NCI-H524 treated with DMSO at 0.1 percent for 48 hours (cell line): ENCODE measurements at places on chromosomes 5 and 9.

- no peak for DNase-seq
These were observed 49.1 kb downstream of the SUSD1 start for GRCh38 chr9:112125951-112126388.

- DNase-seq: no peak
These were observed 47.6 kb downstream of the RGS3 start for GRCh38 chr9:113511047-113511521.

- peak; percentile 38 for DNase-seq
These were observed 150.8 kb downstream of the TTC39B start for GRCh38 chr9:15156241-15156640.

DNA sequence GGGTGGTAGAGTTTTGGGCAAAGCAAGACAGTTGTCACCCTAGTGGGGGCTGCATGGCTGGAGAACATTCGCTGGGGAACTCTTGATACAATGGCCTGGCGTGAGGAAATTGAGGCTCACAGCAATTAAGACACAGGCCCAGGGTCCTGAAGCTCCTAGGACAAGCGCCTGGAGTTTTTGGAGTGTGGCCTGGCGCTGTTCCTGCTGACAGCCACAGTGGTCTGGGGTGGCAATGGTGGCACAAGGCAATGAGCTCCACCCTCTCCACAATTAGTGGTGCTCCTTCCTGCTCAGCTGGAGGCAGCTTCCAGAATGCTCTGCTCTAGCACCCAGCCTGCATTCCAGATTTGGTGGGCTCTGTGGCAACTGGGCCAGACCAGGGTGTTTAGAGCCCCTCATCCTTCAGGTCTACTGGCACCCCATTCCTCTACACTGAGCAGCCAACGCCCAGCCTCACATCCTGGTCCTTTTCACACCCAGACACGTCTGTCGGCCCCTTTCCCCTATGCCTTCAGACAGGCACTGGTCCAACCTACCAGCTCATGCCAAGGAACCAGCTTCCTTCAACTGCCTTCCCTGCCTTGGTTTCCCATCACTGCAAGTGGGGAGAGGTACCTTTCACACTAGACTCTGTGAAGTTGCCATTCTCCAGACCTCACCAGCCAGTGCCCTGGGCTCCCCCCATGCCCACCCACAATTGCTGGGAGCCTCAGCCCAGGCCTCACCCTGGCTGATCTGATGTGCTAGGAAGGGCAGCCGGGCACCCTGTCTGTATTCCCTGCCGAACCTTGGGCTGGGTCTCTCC, 138.1 kb upstream of the COL5A1 start:
- no peak for DNase-seq

DNA sequence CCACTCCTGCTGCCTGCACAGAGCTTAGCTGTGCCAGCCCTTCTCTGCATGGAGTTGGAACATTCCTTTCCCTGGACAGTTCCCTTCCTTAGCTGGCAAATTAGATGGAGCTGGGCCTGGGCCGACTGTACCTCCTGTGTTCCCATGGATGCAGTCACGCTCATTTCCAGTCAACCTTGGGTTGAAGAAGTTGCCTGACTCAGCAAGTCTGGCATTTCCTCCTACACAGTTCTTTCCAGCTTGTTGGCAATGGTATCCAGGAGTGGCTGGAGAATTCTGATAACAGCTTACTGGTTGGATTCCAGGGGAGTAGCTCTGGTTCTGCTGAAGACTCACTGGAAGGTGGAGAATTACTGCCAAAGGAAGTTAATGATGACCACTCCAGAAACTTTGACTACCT, 9.2 kb upstream of the TAF1L start:
- no peak for DNase-seq

DNA sequence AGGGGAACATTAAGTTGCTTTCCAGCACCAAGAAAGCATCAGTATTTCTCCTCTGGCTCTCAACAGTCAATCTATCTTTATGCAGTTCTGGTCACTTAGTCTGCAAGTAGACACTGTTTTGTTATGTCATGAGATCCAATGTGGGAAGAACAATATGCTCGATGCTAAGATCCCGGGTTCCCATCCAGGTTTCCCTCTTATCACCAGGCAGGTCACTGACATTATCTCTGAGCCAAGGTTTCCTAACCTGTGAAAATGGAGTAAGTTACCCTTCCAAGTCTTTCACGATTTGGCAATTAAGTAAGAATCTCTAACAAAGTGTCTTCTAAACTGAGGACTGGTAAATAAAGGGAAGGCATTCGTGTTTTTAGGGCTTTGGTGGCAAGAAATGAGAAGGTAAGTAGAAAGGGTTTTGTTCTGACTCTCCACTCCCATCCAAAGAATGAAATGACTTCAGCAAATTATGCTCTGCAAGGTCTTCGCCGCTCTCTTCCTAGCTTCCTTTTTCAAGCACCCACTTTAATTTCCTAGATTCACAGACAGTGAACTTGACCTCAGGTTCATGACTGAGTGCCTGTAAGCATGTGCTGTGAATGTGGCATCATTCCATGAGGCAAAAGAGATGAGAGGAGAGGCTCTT, 86.4 kb downstream of the DCP2 start:
- no peak for DNase-seq

- no peak for DNase-seq
These were observed 12.0 kb upstream of the IFNA1 start for GRCh38 chr9:21428235-21428634.

DNA sequence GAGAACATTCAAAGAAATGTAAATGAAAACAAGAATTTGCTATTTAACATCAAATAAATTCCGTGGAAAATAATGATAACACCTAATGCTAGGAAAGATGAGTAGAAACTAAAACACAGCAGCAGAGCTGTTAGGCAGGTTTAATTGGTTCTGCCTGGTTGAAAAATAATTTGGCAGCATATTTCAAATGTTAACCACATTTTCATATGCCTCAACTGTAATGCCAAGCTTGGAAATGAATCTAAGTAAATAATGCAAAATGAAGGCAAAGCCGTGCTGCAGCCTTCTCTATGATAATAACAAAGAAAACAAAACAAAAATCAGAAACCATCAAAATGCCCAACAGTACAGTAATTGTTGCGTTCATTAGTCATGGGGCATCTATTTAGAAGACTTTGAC, 79.9 kb upstream of the MSX2 start:
- DNase-seq: no peak

DNA sequence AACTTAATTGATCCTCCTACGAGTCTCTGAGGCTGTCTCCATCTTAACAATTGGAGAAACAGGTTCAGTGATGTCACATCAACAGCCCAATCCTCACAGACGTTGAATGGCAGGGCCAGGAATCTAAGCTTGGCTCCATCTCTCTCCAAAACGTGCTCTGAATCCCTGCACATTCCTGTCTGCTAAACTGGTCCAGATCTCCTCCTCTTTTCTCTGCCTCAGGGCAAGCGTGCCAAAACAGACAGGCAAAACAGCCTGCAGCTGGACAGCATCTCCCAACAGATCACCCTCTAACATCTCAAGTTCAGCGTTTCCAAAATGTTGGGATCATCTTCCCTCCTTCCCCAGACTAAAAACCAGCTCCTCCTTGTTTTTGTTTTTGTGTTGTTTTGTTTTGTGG, 6.6 kb downstream of the FBP1 start:
- DNase-seq: no peak

DNA sequence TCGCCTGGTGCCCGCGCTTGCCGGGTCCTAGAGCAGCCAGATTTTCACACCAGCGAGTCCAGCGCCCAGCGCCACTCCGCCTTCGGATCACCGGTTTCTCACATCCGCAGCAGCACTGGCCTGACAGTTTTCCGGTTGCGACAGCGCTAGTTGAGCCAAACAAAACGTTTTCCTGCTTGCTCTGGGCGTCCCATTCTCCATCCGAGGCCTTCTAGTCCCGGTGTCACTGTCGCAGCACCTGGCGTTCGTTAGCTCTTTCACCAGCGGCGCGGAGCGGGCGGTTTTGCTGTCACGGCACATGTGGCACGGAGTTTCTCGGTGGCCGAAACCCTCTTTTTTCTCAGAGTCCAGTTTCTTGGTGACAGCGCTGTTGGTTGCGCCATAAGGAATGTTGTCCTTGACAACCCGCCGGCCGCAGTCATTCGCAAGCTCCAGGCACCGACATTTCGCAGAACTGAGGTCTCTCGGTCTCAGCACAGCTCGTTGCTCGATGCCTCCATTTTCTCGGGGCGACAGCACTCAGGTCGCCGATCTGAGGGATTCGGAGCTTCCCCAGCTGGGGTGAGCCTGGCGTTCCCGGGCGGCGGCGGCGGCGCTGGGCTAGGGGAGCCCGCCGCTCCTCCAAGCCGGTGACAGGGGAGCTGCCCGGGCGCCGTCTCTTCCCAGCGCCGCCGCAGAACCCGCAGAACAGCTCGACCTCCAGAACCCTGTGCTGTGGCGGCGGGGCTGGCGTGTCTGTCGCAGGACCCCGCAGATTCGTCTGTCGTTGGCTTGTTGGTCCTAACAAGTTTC, 47.8 kb downstream of the ANXA2R start:
- no peak for DNase-seq

DNA sequence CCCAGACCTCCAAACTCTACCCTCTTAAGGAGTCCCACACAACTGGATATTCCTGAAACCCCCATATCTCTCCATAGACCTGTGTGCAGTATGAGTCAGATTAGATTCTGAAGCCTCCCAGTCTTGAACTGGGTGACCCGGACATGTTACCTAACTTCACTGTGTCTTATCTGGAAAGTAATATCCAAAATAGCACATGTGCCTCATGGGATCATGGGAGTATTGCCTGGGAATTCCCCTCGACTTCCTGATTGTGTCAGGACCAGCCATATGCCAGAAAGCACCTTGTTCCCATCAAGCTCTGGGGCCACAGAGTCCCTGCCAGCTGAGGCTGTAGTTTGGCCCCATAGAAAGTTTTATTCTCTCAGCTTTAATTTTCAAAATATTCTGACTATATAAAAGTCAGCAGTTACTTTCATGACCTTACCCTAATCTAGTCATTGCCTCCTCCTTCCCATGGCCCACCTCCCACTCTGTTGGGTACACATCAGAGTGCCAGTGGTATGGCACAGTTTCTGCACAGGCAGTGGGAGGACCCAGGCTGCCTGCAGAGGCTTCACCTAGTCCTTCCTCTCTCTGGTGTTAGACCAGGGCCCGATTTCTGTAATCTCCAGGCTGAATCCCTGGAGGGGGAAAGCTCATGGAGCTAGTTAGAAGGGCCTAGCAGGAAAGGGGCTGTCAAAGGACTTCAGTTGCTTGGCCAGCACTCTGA, 19.5 kb upstream of the B4GALT1 start:
- no peak for DNase-seq

GRCh38 chr9:91837981-91838731, 111.9 kb downstream of the ROR2 start:
- DNase-seq: peak; percentile 47

- no peak for DNase-seq
These were observed 59.3 kb downstream of the SVEP1 start for GRCh38 chr9:110520120-110520701.

DNA sequence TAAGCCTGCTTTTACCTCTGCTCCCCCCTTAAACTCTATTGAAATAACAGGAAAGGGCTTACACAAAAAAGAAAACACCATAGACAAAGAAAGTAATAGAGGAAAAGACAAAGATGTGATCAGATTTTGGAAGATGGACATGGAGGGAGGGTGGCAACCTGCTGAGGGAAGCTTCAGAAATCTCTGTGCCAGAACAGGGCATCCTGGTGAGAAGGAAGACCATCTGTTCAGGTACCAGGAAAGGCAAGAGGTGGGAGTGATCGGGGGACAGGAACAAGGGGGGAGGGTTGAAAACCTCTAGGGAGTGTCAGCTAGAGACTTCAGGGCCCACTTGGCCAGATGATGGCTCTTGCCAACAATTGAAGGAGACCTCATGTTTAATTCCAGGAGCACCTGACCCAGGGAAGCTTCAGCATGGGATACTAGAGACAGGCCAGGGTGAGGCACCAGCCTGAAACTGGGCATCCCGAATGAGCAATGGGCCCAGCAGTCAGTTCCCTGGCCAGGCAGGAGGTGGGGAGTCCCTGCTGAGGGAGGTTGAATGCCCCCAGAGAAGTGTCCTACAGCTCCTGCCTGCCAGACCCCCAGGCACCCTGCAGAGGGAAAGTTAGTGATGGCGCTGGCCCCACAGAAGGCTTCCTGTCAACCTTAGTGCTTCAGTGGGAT, 8.2 kb downstream of the SQSTM1 start:
- no peak for DNase-seq

DNA sequence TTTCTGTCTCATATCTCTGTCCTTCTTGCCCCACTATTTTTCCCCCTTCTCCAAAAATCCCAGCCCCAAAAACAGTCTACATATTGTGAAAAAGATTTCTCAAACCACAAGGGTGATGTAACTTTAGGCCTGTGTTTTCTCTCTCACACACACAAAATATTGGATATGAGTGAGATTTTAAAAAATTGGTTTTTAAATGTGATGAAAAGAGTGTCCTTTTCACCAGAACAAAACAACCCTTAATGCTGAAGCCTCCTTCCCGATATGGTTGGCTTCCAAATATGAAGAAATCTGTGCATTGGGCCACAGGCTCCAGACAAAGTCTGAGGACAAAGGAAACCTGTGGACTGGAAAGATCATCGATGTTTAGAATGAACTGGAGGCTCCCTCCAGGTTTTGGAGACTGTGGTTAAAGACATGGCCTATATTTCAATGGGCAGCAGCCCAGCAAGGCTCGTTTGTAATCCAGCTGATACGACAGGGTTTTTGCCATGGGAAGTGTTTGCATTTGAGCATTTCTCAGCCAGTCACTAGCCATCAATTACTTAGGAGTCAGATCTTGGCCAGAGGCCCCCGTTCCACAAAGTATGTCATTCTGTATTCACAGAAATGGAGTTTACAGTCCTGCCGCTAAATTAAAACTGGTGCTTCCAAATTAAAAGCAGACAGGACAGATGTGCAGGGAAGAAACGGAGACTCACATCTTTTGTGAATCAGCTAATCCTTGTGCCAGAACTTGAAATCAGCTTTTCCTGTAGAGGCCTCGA, 546.3 kb downstream of the EBF1 start:
- DNase-seq: no peak

GRCh38 chr5:82174128-82174918, 103.8 kb downstream of the RPS23 start:
- no peak for DNase-seq

DNA sequence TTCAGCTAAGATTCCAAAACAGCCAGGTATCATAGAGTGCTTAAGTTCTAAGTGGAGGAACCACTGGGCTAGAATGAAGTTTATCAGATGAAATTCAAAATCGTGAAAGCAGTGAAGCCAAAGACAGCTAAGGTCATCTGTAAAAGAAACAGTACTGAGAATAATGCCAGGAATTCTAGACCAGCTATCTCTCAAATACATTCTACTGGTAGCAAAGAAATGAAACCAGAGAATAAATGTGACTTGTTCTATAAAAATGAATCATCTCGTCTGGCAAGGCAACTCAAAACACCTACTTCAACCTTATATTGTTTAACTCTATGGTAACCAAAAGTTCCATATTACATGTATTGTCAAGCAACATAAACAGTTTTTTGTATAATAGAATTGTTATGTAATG, 51.3 kb upstream of the RGMB start:
- DNase-seq: no peak

DNA sequence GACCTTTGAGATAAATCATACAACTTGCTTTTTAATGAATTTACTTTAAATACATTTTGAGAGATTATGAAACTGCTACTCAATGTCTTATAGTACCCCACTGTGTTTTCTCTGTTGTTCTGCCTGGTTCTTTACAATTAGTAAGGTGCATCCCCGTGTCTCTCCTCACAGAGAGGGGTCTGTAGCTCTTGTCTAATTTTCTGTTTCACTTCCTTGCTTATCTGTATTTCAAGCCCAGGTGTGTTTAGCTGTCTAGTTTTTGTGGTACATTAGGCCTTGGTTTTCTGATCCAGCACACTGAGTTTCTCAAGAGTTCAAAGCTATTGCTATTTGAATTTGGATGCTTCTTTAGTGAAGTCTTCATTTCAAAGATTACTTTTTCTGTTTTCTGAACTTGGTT, 105.1 kb downstream of the MAST4 start:
- DNase-seq: no peak

GRCh38 chr9:113888336-113888735, 12.2 kb downstream of the ZNF618 start:
- DNase-seq: no peak
